ENCODE measurements at places on chromosomes 16 and 17.

DNA sequence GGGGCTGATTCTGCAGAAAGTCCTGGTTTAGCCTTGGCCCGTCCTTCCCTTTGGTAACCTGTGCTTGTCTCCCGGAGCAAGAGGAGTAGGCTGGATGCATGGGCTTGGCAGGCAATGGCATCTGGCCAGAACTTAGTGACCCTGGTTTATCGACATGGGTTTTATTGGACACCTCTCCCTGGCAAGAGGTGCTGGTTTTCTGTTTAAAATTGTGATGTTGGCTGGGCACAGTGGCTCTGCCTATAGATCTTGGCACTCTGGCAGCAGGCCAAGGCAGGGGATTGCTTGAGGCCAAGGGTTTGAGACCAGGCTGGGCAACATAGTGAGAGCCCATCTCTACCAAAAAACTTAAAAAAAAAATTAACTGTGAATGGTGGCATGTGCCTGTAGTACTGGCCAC is 31.2 kb downstream of the SLC12A3 start:
- DNase-seq, result no peak

DNA sequence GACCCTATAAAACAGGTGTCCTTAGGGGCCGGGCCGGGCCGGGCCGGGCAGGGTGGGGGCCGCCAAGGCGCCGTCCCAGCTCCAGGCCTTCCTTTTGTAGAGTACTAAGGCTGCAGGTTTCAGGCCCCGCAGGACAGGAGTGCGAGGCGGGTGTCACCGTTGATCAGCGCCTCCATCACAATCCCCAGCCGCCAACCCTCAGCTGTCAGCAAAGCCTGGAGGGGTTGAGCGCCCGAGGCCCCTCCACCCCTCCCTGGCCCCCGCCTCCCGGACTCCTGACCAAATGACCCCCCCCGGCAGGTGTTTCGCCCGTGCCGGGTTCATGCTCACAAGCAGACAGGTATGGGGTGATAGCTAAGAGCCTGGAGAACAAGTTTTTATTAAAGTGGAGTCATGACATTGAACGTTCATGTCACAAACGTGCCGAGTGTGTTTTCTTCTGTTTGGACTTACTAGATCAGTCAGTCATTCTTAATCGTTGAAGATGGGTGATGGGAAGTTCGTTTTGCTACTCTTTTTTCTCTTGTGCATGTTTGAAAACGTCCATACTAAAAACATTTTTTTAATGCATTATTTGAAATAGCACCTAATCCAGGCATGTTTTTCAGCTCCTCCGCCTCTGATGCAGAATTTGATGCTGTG is 534 bp downstream of the ARL2BP start:
- DNase-seq, result no peak

- no peak for DNase-seq
Observed at GRCh38 chr16:24216961-24217360, 39.2 kb upstream of the CACNG3 start.

- no peak for DNase-seq
Observed at GRCh38 chr17:3636908-3637373, 381 bp downstream of the CTNS start.
